ENCODE measurements at places on chromosomes 4 and X.

DNA sequence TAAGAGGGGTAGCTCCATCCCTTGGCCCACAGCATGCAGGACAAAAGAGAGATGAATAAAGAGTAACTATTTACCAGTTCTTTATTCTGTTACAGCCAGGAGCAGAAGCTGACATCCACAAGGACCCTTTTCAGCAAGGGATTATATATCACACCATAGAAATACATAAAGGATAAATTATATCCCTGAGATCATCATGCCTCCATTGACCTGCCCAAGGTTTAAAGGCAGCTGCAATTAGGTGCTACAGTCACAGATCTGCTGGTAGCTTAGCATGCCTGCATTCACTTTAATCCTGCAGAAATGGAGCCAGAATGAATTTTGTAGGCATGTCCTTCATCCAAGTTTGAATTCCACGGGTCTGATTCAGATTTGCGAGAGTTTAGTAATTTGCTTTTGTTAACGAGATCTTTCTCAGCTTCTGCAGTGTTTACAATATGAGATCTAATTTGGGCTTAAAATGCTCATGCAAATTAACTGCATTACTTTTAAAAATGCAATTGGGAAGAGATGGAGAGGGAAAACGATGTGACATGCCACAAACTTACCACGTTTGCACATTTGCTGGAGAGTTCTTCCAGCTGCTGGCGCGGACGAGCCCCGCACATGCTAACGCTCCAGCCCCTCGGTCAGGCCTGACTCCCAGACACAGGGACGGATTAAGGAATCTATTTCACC, 327.0 kb upstream of the NOCT start:
- DNase-seq, result no peak

DNA sequence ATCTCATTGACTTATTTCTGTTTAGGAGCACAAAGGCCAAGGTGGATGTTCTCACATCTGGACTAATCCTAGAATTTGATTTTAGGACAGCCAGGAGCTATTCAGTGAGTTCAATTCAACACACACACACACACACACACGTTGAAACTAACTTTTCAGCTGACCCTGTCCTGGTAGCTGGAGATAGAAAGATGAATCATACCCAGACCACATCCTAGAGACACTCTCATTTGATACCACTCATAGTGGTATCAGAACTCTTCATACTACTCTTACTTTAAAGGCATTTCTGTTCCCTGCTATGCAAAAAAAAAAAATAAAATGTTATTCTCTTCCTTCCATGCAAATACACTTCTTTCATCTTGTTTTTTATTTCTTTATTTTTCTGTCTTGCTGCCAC, 36.7 kb downstream of the KLF8 start:
- no peak for DNase-seq

DNA sequence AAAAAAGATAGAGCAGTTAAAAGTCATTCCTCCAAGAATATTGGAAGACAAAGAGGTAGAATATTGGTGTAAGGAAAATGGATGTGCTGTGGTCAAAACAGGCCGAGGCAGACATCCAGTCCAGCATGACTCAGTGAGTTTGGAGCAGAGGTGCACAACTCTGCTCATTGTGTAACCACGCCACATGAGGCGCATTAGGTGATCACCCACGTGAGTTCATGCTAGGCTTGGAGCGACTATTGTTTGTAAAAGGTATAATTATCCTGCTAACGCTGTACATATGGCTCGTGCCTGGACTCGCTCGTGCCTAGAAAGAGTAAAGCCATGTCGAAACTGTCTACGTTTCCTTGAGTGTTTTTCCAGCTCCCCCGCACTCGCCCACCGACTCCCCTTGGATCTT, 23.9 kb downstream of the C4orf54 start:
- DNase-seq, result no peak

DNA sequence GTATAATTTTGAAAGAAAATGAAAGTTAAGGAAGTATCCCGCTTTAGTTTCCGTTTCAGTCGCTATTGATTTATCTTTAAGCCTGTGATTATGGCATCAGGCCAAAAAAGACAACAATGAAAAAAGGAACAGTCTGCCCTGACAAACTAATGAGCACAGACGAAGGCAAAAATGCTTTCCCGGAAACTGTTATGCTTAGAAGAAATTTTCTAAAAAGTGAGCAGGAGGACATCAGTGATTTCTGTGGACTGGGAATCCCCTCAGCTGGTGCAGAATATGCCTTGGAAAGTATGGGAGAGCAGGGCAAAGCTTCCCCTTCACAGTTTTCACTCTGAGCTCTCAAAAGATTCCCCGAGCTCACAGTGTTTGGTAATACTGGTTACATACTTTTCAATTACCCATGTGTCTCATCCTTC, 5.1 kb upstream of the CXCL10 start:
- DNase-seq, result no peak

Data from activated CD4-positive, CD25-positive, alpha-beta regulatory T cell treated with anti-CD3 and anti-CD28 coated beads, Interleukin-2, amount 50 U/mL, for 72 hours (primary cell).